ENCODE measurements at places on chromosomes 16 and 17.

DNA sequence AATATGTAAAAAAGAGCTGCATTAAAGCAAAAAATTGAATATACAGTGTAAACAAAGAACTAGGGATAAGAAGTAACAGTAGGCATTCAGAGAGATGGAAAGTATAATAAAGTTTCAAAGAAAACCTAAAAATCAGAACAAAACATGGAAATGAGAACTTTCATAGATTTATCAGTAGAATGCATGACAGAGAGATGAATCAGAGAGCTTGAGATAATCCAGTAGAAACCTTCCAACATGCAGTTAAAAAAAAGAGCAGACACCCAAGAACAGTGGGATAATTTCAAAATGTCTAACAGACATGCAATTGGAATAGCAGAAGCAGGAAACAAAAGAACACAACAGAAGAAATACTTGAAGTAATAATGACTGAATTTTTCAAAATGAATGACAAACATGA, 1384.2 kb downstream of the CDH11 start:
- no peak for DNase-seq

- DNase-seq, result no peak
Measured at GRCh38 chr16:80862160-80862705, 57.8 kb upstream of the CDYL2 start.

GRCh38 chr17:31492880-31493655, 101.6 kb downstream of the RAB11FIP4 start:
- DNase-seq, result peak; percentile 31

DNA sequence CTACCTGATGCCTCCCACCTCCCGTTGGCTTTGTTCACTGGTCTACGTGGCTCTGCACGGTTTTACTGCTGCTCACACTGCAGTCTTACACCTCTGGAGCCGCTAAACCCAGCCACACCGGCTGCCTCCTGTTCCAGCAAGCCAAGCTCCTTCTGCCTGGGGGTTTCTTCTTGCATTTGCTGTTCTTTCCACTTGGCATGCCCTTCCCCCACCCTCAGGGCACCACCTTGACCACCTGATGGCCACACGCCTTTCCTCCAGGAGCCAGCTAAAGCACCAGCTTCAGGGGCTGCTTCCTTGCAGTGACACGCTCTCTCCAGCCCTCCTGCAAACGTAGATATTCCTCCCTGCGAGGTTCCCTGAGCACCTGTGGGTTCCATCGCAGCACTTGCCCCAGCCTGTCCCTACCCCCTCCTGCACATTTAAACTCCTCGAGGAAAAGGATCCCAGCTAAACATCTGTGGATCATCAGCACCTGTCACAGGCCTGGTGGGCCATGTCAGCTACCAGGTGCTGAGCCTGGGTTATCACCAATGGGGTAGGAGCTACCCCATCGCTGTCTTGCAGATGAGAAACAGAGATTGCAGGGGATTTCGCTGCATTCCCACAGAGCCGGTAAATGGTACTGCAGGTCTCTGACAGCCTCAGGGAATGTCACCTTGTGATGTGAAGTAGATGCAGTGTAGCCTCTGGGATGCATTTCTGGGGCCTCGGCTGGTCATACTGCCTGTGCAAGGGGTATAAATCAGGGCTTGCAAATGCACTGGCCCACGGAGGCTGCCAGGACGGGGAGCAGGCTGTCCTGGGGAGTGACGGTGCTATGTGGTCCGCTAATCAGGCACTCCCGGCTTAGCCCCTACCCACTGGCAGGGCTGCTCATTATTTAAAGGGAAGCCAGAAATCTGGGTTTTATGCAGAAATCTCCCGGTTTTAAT, 285.2 kb downstream of the CPPED1 start:
- DNase-seq, result no peak

GRCh38 chr17:28954886-28955285, 3.6 kb upstream of the PHF12 start:
- no peak for DNase-seq

GRCh38 chr17:58630883-58631522, 60.8 kb downstream of the TEX14 start:
- DNase-seq, result peak; percentile 57

DNA sequence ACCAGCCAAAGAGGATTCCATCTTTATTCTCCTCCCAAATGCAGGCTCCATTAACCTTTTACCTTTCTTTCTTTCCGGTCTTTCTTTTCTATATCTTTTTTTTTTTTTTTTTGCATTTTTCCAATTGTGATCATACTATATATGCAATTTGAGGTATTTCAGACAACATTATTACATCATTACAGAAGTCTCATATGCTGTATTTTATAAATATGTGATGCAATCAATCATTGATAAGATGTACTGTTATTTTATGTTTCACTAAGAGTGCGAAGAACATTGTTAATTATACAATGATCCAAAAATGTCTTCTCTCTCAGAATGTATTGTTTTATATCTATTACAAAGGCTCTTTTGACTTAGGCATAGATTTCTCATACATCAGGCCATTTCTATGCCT, 683.1 kb downstream of the WWOX start:
- no peak for DNase-seq

GRCh38 chr17:74414510-74414909, 17.4 kb upstream of the GPRC5C start:
- DNase-seq, result no peak

DNA sequence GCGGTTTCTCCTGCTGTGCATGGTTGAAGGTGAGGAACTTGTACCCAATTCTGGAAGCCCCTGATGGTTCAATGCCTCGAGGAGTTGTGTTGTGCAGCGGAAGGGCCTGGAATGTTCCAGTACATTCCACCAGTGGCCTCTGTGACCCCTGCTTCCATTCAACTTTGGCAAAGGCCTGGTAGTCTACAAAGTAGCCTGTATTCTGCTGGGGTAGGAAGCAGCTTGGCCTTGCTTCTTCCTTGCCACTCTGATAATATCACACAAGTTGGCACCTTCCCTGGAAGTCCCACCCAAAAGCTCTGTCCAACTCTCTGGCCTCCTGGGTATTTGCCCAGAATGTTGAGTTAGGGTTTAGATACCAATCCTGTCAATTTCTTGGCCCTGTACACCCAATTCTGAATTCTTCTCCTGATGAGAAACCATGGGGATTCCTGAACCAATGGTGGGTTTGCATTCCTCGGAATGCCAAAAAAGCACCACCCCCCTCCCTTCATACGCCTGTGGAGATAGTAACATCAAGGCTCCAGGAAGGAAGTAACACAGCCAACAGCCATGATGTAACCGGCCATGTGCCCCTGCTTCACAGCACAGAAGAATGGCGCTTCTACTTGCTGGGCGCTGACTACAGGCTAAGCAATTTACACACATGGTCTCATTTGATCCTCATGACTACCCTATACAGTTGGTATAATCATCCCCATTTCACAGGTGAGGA, 11.8 kb upstream of the FAM117A start:
- no peak for DNase-seq

- no peak for DNase-seq
Measured at GRCh38 chr16:81861503-81861902, 82.4 kb downstream of the PLCG2 start.

- no peak for DNase-seq
Measured at GRCh38 chr16:2709588-2709984, 10.4 kb downstream of the PRSS27 start.
